ENCODE measurements at places on chromosomes 11 and 22.

- DNase-seq, result no peak
Measured at GRCh38 chr11:103315248-103315647, 206.0 kb downstream of the DYNC2H1 start.

DNA sequence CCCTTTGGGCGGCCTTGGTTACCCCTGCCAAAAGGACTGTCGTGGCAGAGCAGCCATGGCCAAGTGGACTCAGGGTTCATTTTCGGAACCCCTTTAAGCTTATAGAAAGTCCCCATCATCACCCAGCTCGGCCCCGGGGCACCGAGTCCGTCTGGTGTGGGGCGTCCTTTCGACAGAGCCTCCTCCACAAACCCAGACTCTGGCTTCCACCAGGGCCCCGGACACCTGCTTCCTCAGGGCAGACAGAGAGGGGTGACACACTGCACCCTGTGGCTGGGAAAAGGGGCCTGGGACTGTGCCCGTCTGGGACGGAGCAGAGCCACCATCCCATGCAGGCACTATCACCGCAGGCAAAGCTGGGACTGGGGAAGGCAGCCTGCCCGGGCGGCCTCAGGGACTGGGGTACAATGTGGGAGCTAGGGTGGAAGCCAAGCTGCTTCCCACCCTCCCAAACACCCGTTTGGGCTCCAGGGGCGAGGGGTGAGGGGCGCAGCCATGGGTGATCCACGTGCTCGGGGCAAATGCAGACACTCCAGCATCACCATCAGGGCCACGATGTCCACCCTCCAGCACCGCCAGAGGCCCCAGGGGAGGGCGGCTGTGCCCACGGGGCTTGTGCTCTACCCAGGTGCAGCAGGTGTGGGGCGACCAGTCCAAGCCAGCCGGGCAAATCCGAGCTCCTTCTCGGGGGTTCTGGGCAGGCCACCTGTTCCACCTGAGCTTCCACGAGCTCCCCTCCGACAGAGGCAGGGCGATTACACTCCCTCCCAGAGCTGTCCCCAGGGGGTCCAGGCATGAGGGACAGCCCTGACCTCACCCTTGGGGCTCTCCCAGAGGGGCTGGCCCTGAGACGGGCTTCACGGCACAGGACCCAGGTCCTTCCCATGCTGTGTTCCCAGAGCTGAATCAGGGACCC lies 11.7 kb upstream of the MRPL23 start:
- no peak for DNase-seq

DNA sequence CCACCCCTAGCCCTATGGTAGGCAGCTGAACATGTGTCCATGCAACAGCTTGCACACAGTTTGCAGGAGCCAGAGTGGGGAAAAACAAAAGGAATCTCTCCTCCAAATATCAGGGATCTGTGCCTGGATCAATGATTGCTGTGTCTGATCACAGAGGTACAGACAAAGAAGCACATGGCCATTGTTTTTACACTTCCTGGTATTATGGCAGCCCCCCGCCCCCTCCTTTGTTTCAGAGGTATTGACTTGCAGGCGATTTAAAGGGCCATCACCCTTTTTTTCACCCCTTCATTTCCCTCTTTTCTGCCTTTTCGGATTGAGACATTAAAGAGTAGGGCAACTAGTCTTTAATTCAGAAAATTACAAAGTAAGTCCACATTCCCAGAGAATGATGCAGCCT lies 453.0 kb upstream of the LUZP2 start:
- no peak for DNase-seq

DNA sequence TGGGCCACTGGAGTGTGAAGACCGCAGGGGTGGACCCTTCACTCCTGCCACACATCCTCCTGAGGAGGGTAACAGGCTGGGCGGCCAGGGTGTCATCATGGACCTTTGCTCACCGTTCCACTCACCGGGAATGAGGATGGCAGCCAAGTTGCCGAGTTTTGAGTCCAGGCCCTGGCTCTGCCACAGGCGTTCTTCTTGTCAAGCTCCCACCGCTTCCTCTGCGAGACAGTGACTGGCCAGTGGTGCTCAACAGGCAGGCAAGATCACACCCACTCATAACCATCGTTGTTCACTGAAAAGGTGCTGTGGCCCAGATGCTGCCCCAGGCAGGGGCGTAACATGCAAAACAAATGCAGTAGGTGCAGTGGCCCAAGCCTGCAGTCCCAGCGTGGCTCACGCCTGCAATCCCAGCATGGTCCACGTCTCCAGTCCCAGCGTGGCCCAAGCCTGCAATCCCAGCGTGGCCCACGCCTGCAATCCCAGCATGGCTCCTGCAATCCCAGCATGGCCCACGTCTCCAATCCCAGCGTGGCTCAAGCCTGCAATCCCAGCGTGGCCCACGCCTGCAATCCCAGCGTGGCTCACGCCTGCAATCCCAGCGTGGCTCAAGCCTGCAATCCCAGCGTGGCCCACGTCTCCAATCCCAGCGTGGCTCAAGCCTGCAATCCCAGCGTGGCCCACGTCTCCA lies 5.0 kb upstream of the PANX2 start:
- no peak for DNase-seq

DNA sequence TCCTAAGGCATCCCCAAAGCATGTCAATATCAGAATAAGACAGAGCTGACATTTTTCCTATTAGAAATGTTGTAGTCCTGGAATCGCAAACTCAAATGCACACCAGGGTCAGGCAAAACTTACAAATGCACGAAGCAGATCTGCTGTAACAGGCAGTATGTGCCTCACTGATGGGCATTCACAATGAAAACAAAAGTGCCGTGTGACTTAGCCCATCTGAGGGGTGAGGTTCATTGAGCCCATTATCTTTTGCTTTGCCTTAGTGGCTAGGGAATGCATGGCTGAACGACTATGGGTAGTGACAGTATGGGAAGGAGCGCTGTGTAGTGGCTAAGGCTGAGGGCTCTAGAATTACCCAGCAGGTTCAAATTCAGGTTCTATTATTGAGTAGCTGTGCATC lies 43.1 kb upstream of the RASSF10 start:
- DNase-seq, result no peak

DNA sequence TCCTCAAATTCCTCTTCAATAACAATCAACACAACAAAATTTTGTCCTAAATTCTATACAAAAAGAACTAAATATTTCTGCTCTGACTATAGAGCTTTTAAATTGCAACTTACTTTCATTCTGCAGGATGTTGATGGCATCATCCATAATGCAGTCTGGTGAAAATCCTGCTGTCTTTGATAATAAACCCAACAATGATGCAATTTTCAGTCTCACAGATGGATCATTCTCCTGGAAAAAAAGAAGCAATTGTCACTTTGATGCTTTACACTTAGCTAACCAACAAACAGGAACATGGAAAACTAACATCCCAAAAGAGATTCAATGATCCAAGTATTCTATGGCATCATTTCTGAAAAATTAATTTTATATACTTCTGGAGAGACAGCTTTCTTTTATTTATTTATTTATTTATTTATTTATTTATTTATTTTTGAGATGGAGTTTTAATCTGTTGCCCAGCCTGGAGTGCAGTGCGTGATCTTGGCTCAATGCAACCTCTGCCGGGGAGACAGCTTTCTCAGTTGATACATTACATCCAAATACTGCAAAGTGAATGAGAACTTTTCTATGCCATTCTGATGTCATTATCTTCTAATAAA lies 13.0 kb downstream of the INTS4 start:
- DNase-seq, result no peak

DNA sequence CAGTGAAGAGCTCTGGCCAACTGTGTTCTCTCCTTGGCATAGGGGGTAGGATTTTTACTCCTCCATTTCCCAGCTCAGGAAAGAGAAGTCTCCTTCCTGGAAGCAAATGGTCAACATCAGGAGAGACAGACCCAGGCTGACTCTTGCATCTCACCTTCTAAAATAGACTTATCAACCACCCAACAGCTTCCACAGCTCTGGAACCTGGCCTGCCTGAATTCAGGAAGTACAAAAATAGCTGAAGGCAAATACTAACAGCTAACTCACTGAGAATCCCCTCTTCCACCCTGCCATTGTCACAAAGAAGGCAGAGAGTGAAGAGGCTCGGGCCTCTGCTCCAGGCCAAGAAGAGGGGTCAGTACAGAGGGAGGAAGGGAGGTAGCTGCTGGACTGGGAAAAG lies 213.6 kb downstream of the NXPE2 start:
- DNase-seq, result no peak

- no peak for DNase-seq
Measured at GRCh38 chr22:35893698-35894097, 134.9 kb downstream of the RBFOX2 start.

DNA sequence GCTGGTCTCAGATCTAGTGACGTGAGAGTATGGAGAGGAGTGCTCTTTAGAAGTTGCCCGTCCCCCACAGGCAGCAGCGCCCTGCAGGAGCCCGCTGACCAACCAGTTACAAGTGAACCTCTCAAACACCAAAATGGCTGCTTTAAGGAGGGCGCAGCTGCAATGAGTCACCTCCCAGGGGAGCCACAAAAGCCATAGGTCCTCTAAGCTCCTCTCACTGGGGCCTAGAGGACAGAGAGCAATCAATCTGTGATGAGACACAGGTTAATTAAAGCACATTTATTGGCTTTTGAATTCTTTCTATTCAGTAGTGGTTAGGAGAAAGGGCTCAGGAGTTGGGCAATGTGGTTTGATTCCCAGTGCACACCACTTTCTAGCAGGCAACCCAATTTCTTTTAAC lies 15.5 kb upstream of the RAPSN start:
- no peak for DNase-seq

DNA sequence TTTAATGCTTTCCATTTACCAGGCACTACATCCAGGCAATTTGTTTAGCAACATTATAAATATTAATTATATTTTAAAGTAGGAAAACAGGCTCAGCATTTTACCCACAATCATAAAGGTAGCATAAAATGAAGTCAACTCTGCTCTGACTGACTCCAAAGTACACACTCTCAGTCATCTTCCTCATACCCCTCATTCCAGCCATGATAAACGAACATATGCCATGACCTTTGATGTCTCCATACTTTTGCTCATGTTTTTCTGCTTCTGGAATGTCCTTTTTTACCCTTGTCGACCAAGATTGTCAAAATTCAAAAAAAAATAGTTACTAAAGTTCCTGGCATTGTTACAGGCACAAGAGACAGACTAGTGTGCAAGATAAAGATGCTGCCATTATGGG lies 77.7 kb upstream of the SOX6 start:
- no peak for DNase-seq

GRCh38 chr11:31720225-31720624 lies 90.9 kb downstream of the PAX6 start:
- no peak for DNase-seq

GRCh38 chr22:37174964-37175363 lies 13.1 kb downstream of the C1QTNF6 start:
- no peak for DNase-seq

DNA sequence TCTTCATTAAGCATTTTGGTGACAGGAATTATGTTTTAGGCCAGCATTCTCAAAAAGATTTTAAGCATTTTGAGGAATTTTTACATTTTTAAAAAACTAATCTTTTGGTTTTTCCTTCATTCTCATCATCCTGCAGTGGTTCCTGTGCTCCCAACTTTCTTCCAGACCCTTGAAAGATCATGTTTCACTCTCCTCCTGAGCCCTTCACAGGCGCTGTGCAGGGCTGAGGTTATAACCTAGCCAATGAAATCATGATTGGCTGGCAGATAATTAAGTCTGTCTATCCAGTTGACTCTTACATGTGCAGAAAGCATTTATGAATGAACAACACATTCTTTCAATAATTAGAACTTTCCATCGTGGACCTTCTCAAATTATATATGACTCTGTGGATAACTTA lies 226.3 kb downstream of the DDX10 start:
- DNase-seq, result no peak

DNA sequence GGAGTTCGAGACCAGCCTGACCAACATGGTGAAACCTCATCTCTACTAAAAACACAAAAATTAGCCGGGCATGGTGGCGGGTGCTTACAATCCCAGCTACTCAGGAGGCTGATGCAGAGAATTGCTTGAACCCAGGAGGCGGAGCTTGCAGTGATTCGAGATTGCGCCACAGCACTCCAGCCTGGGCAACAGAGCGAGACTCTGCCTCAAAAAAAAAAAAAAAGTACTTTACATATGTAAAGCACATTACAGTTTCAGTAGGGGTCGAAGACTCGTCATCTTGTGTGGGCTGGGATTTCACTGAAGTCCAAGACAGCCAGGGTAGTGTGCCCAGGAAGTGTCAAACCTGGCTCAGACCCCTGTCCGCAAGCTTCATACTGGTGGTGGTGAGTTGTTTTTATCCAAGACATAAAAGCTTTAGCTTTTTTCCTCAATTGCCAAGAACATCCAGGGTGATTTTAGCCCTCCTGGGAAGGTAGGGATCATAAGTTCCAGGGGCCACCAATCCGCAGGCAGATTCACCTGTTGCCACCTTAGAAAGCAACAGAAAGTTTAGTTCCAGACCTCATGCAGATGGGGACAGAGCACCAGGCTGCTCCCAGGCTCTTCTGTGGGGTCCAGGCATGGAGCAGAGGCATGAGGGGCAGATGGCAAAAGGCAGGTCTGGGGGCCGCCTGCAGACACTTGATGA lies 21.6 kb upstream of the ADORA2A start:
- DNase-seq, result no peak

- DNase-seq, result no peak
Measured at GRCh38 chr22:42925598-42925997, 68.5 kb upstream of the ARFGAP3 start.

Measured in T-helper 9 cell (primary cell).